A549 treated with RU486 at 1 μM for 4 hours (cell line): ENCODE measurements at places on chromosomes 3 and 15. TPM values are rescaled to one million over a fixed set of nuclear protein-coding genes. Genes with fewer than 3 reads are reported as not detected.

CLRN1 gene
- total RNA-seq, result not detected in 5 replicates

ISL2 gene
- total RNA-seq, result 2.8 to 4.7 TPM (median 4.0 TPM) in 5 replicates

TMEM108 gene
- not detected in 5 replicates for total RNA-seq

ARGFX gene
- total RNA-seq, result not detected in 5 replicates

SPTSSB gene
- not detected in 5 replicates for total RNA-seq

SERINC4 gene
- total RNA-seq, result 0.09 to 0.21 TPM (median 0.12 TPM) in 5 replicates

HRG gene
- not detected in 5 replicates for total RNA-seq

MCF2L2 gene
- 0.08 to 0.26 TPM (median 0.17 TPM) in 4 of 5 replicates, not detected in the other for total RNA-seq

CHRFAM7A gene
- total RNA-seq, result 5.2 to 7.5 TPM (median 6.2 TPM) in 5 replicates

HES1 gene
- 10.4 to 16.2 TPM (median 14.4 TPM) in 5 replicates for total RNA-seq

EPHB1 gene
- total RNA-seq, result 0.12 to 0.16 TPM (median 0.14 TPM) in 4 of 5 replicates, not detected in the other

GFM1 gene
- 35.1 to 65.7 TPM (median 41.5 TPM) in 5 replicates for total RNA-seq

KNG1 gene
- 0.09 TPM in 1 of 5 replicates, not detected in the others for total RNA-seq

IL12A gene
- total RNA-seq, result 0.91 to 1.3 TPM (median 0.93 TPM) in 5 replicates

KLHDC8B gene
- total RNA-seq, result 3.1 to 7.0 TPM (median 4.6 TPM) in 5 replicates

SPINT1 gene
- 0.87 to 1.5 TPM (median 1.1 TPM) in 5 replicates for total RNA-seq

HDGFL3 gene
- total RNA-seq, result 51.2 to 81.8 TPM (median 55.6 TPM) in 5 replicates

THRB gene
- total RNA-seq, result 0.78 to 1.8 TPM (median 1.4 TPM) in 5 replicates

B3GALNT1 gene
- total RNA-seq, result 0.15 to 0.23 TPM (median 0.21 TPM) in 3 of 5 replicates, not detected in the others

ALG1L2 gene
- total RNA-seq, result not detected in 5 replicates

LSAMP gene
- 0.07 to 0.24 TPM (median 0.10 TPM) in 4 of 5 replicates, not detected in the other for total RNA-seq

BCL2A1 gene
- 11.8 to 26.2 TPM (median 16.5 TPM) in 5 replicates for total RNA-seq

P2RY1 gene
- 0.31 to 0.49 TPM (median 0.35 TPM) in 5 replicates for total RNA-seq

DISP2 gene
- 0.62 to 2.5 TPM (median 1.2 TPM) in 5 replicates for total RNA-seq

CPLX3 gene
- total RNA-seq, result not detected in 5 replicates

TM4SF18 gene
- 27.6 to 49.8 TPM (median 45.8 TPM) in 5 replicates for total RNA-seq
